ENCODE measurements at places on chromosomes 11 and 22.

- peak; percentile 100 for DNase-seq
Measured at GRCh38 chr11:111334532-111335502, 36.5 kb downstream of the POU2AF3 start.

DNA sequence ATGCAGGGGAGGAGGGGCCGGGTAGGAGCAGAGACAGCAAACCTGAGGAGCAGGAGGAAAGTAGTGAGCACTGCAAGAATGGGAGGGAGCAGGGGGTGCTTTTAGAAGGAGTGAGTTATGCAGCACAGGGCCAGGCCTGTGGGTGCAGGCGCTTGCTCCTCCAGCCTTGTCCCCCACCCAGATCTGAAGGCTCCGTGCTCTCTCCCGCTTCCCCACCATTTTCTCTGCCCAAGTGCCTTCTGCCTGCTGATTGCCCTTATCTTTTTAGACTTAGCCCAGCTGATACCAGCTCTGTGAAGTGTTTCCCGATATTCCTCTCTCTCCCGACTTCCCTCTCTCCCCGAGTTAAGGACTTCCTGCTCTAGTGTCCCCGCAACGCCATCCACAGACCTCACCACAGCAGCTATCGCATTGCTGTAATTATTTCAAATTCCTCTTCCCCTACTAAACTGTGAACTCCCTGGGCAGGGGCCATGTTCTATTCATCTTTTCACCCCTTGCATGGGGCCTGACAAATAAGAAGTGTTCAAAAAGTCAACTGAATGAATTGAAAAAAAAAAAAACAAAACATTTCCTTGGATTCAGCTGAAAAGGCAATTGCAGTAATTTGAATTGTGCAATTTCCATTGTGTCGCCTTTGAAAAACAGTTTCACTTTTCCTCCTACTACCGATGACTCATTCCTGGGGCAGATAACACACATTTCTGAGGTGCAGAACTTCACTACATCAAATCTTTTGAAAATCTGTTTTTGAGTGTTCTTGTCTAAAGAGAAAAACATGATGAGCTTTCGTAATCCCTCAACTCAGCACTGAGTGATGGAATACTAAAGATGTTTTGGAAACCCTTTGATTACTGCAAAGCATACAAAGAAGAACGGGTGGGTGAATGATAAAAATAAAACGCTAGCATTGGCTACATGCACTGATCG is 69.7 kb upstream of the BMAL1 start:
- DNase-seq: no peak

GRCh38 chr11:3205261-3206155 is 13.1 kb downstream of the MRGPRG start:
- no peak for DNase-seq

DNA sequence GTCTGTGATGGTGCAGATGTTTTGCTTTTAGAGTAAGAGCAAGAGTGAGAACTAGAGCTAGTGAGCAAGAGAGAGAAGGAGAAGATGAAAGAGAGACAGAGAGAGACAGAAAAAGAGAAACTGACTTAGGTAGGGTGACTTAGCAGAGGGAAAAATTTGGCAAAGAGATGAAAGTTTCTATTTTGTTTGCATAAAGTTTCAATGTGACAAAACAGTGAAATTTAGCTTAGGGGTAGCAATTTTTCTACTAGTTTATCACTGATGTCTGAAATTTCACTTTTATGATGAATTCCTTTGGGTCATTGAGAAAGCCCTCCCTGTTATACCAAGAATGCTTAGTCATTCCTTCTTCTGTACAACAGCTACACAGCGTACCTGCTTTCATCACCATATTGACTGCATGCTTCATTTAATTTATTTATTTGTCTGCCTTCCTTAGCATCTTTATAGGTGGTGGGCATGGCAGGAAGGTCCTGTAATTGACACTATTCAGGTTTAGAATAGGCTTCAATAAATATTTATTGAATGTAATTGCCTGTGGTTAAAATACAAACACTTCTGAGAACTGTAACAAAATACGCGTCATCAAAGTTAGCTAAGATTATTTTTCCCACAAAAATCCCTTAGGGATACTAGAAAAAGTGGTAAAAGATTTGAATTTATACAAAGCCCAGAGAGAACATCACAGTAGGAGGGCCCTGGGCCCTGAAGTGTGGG is 19.9 kb upstream of the CTSC start:
- DNase-seq: no peak

Measured in T47D (cell line).